ENCODE measurements at places on chromosomes 5 and 9.

DNA sequence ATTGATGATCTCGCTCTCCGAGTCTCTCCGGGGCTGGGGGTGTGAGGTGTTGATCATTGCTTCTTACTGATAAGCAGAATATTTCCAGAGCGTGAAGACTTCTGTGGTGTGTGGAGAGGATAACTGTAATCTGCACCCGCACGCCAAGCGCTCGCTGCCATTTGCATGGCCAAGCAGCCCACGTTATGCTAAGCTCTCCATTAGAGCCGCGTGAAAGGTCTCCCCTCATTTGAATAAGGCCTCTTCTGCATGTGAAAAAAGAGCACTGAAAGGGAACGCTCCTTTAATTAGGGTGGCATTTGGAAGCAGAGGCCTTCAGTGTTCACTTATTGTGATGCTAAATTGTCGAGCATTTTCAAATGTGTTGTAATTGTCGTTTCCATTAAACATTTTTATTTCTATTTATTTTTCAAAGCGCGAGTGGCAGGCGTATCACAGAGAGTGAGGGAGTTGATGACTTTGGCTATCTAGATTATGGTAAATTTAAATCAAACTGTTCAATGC is 163.6 kb upstream of the IRX2 start:
- DNase-seq = no peak

GRCh38 chr9:127886401-127886972 is 9.0 kb upstream of the AK1 start:
- DNase-seq = no peak

DNA sequence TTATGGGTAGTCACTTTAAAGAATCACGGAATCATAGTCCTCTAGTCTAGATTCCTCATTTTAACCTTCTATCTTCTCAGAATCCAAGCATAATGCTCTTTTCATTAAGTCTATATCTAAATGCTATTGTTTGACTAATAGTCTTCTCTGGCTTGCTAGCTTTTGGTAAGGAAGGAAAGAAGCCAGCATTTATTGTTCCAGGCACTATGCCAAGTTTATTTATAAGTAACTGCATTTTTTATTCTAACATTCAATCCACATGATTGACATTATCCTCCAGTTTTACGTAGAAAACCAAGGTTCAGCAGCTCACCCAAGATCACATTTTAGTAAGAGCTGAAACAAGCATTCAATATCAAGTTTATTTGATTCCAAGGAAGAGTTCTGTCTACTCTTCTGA is 254.2 kb downstream of the SAXO1 start:
- no peak for DNase-seq

DNA sequence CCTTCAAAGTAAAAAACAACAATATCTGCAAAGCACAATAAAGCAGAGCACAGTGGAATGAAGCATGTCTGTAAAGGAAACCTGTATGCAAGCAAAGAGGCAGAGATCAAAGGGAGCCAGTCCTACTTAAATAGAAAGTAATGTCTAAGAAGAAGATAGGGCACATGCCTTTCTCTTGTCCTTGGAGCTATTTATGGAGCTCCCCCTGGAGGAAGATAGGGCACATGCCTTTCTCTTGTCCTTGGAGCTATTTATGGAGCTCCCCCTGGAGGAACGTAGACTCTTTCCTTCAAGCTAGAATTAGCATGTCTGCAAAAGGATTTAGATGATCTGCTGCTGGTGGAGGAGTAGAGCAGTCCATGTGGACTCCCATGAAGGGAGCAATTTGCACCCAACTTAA is 168.1 kb upstream of the RASEF start:
- DNase-seq = peak; percentile 8

- DNase-seq = no peak
Observed at GRCh38 chr5:146852089-146852488, 26.5 kb downstream of the PPP2R2B start.

GRCh38 chr5:156922207-156922792 is 40.7 kb downstream of the TIMD4 start:
- peak; percentile 9 for DNase-seq

DNA sequence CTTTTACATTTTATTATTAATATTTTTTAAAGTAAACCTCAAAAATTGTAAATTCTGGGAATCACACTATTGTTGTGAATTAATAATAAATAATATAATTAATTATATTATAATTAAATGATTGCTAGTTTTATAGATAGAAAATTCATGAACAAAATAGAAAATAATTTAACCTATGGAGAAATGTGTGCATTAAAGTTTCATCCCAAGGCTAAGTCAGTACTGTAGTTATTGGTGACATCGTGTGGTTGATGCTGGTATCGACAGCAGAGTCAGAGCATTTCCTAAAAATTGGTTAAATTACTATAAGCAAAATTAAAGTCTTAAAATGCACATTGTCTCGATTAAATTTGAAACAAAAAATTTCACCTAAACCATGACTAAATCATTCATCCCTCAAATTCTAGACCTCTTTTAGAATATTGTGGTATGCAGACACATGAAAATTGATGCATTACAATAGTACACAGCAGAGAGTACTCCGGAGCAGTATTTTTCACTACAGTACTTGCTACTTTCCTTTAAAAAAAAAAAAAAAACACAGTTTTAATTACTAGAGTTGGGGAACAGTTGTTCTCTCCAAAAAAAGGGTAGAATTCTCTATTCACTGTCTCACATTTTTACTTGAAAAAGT is 73.9 kb downstream of the RORB start:
- DNase-seq = peak; percentile 35

GRCh38 chr5:78243091-78243490 is 51.4 kb downstream of the AP3B1 start:
- no peak for DNase-seq

- no peak for DNase-seq
Observed at GRCh38 chr5:173311818-173312585, 16.2 kb downstream of the STC2 start.

DNA sequence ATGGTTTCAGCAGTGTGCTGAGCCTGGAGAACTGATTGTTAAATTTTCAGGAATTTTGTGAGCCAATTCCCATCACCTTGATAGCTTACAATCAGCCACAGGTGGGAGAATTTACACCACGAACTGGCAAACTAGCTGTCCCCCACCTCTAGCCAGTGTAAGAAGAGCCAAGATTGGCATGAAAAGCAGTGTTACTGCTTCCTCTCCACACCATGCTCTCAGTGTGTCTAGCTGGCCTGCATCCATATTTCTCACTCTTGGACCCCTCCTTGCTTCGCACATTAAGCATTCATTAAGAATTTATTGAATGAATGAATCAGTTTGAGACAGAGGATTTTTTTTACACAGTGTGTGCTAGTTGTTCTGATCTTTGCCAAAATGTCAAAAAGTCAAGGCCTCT is 36.7 kb upstream of the MAN2A1 start:
- DNase-seq = no peak

- DNase-seq = no peak
Observed at GRCh38 chr5:134817006-134817405, 28.8 kb upstream of the C5orf24 start.

DNA sequence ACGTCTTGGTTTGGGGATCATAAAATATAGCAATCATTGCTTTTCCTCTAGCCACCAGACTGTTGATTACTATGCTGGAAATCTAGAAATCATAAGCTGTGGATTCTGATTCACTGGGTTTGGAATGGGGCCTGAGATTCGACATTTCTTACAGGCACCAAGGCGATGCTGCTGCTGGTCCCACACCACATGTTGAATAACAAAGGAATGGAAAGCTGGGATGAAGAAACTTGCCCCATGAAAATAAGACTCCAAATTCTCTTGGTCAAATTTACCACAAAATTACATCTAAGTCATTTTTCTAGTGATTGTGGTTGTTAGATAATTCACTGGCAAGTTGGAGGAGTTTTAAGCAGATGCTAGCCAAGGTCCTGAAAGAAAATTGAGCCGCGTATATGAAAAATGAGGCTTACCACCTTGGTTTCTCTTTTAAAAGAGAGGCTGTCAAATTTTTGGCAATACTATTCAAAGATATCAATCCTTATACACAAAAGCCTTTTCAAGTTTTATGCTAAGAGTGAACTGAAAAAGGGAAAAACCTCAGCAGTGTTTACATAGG is 23.0 kb upstream of the MEIKIN start:
- DNase-seq = no peak

DNA sequence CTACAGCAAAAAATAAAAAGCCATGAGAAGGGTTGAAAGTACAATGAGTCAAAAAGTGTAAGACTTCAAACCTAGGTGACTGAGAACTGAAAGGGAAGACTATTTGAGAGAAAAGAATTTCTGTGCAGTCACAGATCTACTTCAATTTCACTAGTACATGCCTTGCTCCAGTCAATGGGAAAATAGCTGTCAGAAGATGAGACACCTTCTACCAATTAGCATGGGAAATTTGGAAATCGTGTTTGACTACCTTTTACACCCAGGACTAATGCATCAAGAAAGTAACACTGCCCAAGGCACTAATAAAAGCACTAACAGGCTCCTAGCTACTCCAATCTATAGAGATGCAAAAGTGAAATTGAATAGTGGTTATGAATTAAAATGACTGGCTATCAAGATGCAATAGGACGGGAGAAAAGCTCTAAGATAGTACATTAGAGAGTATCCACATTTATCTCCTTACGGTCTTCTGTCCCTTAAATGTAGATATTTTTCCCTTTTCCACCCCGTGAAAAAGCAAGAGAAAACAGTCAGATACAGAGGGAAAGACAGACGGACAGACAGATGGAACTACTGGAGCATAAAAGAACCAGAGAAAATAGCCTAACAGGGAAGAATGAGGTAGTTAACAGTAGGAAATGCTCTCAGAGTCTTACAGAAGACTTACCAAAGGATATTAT is 15.2 kb downstream of the ERP44 start:
- DNase-seq = no peak

- no peak for DNase-seq
Observed at GRCh38 chr9:89961616-89962341, 357.0 kb downstream of the GADD45G start.

GRCh38 chr9:8652255-8652654 is 852.7 kb upstream of the DMAC1 start:
- no peak for DNase-seq

GRCh38 chr9:119318371-119318770 is 50.9 kb downstream of the BRINP1 start:
- DNase-seq = no peak

GRCh38 chr5:139884144-139884543 is 88.5 kb downstream of the PSD2 start:
- no peak for DNase-seq

DNA sequence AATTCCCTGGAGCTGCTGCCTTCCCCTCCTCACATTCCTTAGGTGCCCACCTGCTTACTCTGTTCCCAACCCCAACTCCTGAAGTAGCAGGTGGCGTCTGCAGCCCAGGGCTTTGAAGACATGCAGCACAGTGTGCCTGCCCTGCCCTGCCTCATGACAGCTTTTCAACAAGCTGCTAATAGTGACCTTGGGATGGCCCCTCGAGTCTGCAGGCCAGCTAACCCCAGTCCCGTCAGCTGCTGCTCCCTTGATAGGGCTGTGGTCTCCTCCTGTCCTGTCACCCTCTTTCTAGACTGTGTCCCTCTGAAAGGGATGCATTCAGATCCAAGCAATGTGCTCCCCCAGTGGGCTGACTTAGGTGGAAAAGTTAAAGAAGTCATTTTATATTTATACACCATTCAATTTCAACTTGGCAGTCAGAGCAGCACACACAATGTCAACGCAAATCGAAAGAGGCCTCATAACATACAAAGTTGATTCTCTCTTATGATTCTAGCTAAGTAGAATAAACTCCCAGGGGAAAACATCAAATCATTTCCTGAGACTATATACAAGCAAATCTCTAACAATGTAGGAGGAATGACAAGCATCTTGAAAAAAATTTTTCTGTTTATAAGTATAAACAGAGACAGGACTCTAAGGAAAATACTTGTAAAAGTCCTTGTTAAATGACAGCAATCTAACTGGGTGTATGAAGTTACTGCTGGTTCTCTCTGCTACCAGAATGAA is 37.9 kb downstream of the ADRB2 start:
- DNase-seq = no peak

GRCh38 chr5:124494540-124495116 is 251.8 kb downstream of the ZNF608 start:
- DNase-seq = no peak

- DNase-seq = no peak
Observed at GRCh38 chr5:93715327-93715726, 26.1 kb downstream of the POU5F2 start.

DNA sequence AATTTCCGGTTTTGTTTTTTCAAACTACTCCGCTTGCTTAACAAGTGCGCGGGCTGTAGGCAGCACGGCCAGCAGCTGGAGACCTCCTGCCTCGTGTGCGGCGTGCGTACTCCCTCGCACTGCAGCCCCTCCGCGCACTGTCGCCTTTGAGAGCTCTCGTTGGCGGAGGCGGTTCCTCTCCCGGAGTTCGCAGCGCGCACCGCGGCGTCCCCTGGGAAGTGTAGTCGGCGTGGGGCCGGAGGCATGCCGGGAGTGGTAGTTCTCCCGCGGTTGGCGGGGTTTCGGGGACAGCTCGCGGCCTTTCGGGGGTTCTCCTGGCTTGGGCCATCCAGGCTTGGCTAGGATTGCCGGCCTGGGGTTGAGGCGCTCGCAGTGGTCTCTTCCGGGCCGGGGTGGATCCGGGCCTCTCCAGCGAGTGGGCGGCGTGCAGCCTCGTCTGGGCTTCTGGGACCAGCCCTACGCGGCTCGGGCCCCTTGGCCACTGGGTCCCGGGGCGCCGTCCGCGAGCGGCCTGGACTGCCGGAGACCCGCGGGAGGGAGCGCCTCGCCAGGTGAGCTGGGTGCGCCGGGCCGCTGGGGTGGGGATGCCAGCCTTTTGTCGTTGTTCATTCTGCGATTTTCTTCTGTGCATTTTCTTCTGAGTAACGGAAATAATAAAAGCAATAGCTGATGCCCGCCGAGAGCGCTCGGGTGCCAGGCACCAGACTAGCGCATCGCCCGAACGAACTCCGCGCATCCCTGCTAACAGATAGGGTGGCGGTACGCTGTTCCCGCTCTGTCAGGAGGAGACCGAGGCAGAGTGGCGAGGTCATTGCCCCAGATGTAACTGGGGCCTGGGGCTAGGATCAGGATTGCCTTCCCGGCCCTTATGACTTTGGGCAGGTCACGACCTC is at the start of gene ZNF354C:
Gene ZNF354C (plus strand): TSS at position 258 of the 893 bp plus-strand sequence. CDS start 1,696 bp downstream, outside the sequence.
- peak; percentile 91 for DNase-seq

- no peak for DNase-seq
Observed at GRCh38 chr9:86703346-86703745, 244.0 kb downstream of the GAS1 start.

DNA sequence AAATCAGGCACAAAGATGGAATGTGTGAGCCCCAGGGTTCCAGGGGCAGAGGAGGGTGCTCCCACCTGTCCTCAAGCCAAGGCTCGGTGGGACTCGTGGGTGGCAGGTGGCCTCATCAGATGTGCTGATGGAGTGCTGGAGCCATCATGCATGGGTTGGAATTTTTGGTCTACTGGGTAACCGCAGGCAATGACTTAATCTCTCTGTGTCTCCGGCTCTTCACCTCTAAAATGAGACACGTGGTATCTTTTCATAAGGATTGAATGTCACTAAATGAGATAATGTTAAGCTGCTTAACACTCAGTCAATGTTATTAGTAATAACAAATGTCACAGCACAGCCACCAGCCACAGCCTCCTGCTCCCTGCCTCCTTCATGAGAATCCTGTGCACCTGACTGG is 245.5 kb downstream of the HSPA4 start:
- no peak for DNase-seq

- DNase-seq = no peak
Observed at GRCh38 chr5:6704361-6704851, 8.8 kb upstream of the TENT4A start.

- no peak for DNase-seq
Observed at GRCh38 chr9:114678795-114679194, 3.2 kb downstream of the TEX48 start.

Measured in stimulated activated CD4-positive, alpha-beta T cell treated with anti-CD3 and anti-CD28 coated beads, Interleukin-15, amount 100 ng/mL, for 24 hours (primary cell).